ENCODE measurements at places on chromosomes 2 and 18. TPM values are rescaled to one million over a fixed set of nuclear protein-coding genes. Genes with fewer than 3 reads are reported as not detected.
A peak's percentile ranks its signal among the peaks of the same experiment; 100 is the strongest.

DNA sequence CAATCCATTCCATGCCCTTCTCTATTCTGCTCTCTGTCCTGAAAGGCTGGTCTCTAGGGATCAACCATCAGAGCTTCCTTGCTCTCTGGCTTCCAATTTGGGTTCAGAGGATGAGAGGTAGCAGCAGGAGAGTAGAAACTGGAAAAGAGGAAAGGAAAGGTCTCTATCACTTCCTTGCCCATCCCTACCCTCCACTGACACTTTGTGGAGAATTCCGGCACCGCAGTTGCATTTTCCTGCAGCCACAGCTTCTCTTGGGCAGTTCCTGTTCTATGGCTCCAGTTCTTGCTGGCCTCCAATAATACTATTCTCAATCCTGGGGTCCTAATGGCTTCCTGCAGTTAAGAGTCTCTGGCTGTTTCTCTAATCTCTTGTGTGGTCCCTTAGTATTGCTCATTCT is 13.3 kb upstream of the IMPACT start:
- H3K36me3 ChIP-seq: no peaks in the 10 kb centered on the region
- no peaks in the 10 kb centered on the region for H3K4me1 ChIP-seq
- no peak overlapping the region for H3K27ac ChIP-seq
- no peaks in the 10 kb centered on the region for H3K27me3 ChIP-seq
- DNase-seq: no peak
- no peak overlapping the region for H3K4me3 ChIP-seq

DNA sequence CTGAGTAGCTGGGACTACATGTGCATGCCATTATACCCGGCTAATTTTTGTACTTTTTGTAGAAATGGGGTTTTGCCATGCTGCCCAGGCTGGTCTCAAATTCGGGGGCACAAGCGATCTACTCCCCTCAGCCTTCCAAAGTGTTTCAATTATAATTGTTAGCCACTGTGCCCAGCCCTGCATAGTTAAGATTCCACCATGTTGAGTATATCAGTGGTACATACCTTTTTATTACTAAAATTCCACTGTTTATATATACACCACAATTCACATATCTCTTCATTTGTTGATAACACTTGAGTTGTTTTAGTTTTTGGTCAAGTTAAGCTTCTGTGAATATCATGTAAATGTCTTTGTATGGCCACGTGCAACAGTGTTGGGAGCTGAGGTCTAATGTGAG is 12.8 kb upstream of the FMNL2 start:
- no peak overlapping the region for H3K27ac ChIP-seq
- H3K4me1 ChIP-seq: no peaks in the 10 kb centered on the region
- H3K36me3 ChIP-seq: no peaks in the 10 kb centered on the region
- DNase-seq: no peak

GRCh38 chr2:64211276-64211921 is 67.2 kb upstream of the PELI1 start:
- H3K4me1 ChIP-seq: peaks cover 18% of the 10 kb centered on the region
- no peaks in the 10 kb centered on the region for H3K27me3 ChIP-seq
- H3K36me3 ChIP-seq: no peaks in the 10 kb centered on the region
- H3K4me3 ChIP-seq: no peak overlapping the region
- DNase-seq: no peak

- peaks cover 16% of the 10 kb centered on the region for H3K4me1 ChIP-seq
- H3K36me3 ChIP-seq: no peaks in the 10 kb centered on the region
- peak overlapping the region; percentile 46 for H3K27ac ChIP-seq
- DNase-seq: no peak
These were observed 37.3 kb upstream of the BMP10 start for GRCh38 chr2:68908392-68908970.

DNA sequence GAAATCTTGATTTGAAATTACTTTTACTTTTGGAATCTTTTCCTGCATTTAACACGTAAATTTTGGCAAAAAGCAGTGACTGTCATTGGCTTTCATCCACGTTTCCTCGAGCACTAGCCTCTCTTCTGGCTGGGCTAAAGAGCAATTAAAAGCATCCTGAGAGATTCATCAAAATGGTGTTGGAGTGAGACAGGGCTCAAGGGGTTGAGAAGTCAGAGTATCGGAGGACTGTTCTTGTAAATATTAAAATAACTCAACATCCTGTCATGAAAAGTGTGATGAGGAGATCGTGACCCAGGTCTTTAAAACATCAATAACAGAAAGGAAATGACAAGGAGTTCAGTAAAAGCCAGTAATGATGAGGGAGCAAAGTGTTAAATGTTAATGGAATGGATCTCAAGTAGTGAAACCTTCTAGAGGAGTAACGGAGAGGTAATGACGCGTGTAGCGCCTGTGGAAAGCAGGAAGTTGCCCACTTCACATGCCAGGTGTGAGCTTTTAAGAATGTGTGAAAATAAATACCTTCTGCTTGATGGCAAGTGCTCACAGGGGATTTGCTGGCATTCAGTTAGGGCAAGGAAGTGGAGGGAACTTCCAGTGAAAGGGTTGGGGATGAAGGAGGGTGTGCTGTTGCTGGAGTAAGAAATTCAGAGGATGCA is 754.4 kb downstream of the ADCYAP1 start:
- H3K4me3 ChIP-seq: no peak overlapping the region
- H3K4me1 ChIP-seq: no peaks in the 10 kb centered on the region
- no peak for DNase-seq
- H3K27ac ChIP-seq: no peak overlapping the region

- H3K27ac ChIP-seq: no peak overlapping the region
- no peak overlapping the region for H3K4me3 ChIP-seq
- no peaks in the 10 kb centered on the region for H3K27me3 ChIP-seq
- peaks cover 15% of the 10 kb centered on the region for H3K4me1 ChIP-seq
- no peaks in the 10 kb centered on the region for H3K36me3 ChIP-seq
- no peak for DNase-seq
These were observed 30.2 kb downstream of the COPS8 start for GRCh38 chr2:237115870-237116269.

Gene FAM237A
- total RNA-seq: not detected

Gene CDH7
- not detected for total RNA-seq

Gene ACVR2A
- 29.7 TPM for total RNA-seq

Gene CPO
- not detected for total RNA-seq

Gene KRTCAP3
- total RNA-seq: 3.9 TPM

Measured in vagina (tissue), 2 donors.